ENCODE measurements at places on chromosomes 7 and 10. TPM values are rescaled to one million over a fixed set of nuclear protein-coding genes. Genes with fewer than 3 reads are reported as not detected.
A peak's percentile ranks its signal among the peaks of the same experiment; 100 is the strongest.

GRCh38 chr7:36677769-36678437 lies 46.4 kb downstream of the AOAH start:
- no peak overlapping the region for H3K4me3 ChIP-seq
- DNase-seq, result no peak
- H3K4me1 ChIP-seq, result no peaks in the 10 kb centered on the region

GRCh38 chr10:72274730-72275350 lies 1.1 kb downstream of the DDIT4 start:
- H3K36me3 ChIP-seq, result no peaks in the 10 kb centered on the region
- H3K4me3 ChIP-seq, result peak overlapping the region; percentile 88
- peak; percentile 85 for DNase-seq
- H3K4me1 ChIP-seq, result peaks cover 45% of the 10 kb centered on the region
- H3K27me3 ChIP-seq, result no peaks in the 10 kb centered on the region

GRCh38 chr10:111057006-111057405 lies 19.8 kb upstream of the ADRA2A start:
- DNase-seq, result no peak
- no peaks in the 10 kb centered on the region for H3K27me3 ChIP-seq

GRCh38 chr7:72053292-72053691 lies 358.8 kb downstream of the CALN1 start:
- H3K27ac ChIP-seq, result no peak overlapping the region
- H3K27me3 ChIP-seq, result no peaks in the 10 kb centered on the region
- no peak overlapping the region for H3K4me3 ChIP-seq
- no peaks in the 10 kb centered on the region for H3K36me3 ChIP-seq

GRCh38 chr10:21989453-21990154 lies 13.9 kb downstream of the DNAJC1 start:
- H3K36me3 ChIP-seq, result no peaks in the 10 kb centered on the region
- peaks cover 10% of the 10 kb centered on the region for H3K4me1 ChIP-seq
- peak; percentile 39 for DNase-seq
- no peak overlapping the region for H3K27ac ChIP-seq
- H3K27me3 ChIP-seq, result no peaks in the 10 kb centered on the region

Gene PAX4
- total RNA-seq, result not detected

DNA sequence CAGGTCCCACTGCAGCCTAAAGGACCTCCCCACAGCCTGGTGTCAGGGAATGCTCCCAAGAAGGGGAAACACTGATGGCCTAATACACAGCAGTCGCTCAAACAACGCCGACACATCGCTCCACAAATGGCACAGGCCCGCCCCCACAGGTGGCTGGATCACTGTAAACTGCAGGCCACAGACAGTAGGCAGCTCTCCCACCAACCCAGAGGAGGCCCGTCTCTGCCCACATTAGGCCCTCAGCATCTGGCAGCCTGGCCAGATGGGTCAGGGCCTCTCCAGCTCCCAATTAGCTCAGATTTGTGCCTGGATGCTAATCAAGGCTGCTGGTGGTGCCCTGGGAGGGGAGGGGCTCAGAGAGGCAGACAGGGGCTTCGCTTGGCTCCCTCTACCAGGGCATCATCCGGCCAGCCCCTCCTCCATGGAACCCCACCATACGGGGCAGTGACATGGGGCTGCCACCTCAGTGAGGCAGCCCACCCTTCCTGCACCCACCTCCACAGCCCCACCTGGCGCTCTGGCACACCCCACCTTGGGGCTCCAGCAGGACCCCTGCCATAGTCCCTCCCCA lies 42.7 kb downstream of the CAMK2B start:
- H3K4me1 ChIP-seq, result no peaks in the 10 kb centered on the region
- H3K27ac ChIP-seq, result no peak overlapping the region
- H3K27me3 ChIP-seq, result no peaks in the 10 kb centered on the region
- H3K36me3 ChIP-seq, result no peaks in the 10 kb centered on the region
- DNase-seq, result peak; percentile 3

DNA sequence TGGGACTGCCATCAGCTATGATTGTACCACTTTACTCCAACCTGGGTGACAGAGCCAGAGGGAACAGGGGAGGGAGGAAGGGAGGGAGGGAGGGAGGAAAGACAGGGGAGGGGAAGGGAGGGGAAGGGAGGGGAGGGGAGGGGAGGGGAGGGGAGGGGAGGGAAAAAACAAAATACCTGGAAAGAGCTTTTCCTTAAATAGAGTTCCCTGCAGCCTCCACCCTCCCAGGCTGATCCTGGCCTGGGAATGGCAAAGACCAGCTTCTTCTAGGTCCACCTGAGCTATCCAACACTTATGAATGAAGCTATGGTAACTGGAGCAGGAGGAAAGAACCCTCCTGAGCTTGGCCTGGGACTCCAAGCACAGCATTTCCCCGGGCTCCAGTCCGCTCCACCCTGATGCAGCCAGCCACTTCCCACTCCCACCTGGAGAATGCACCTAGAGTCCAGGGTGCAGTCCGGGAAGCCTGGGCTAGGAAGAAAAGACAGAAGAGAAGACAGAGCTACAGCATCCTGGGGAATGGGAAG lies 66.1 kb downstream of the GRID1 start:
- H3K27ac ChIP-seq, result no peak overlapping the region
- H3K4me3 ChIP-seq, result no peak overlapping the region
- no peak for DNase-seq
- H3K36me3 ChIP-seq, result no peaks in the 10 kb centered on the region

DNA sequence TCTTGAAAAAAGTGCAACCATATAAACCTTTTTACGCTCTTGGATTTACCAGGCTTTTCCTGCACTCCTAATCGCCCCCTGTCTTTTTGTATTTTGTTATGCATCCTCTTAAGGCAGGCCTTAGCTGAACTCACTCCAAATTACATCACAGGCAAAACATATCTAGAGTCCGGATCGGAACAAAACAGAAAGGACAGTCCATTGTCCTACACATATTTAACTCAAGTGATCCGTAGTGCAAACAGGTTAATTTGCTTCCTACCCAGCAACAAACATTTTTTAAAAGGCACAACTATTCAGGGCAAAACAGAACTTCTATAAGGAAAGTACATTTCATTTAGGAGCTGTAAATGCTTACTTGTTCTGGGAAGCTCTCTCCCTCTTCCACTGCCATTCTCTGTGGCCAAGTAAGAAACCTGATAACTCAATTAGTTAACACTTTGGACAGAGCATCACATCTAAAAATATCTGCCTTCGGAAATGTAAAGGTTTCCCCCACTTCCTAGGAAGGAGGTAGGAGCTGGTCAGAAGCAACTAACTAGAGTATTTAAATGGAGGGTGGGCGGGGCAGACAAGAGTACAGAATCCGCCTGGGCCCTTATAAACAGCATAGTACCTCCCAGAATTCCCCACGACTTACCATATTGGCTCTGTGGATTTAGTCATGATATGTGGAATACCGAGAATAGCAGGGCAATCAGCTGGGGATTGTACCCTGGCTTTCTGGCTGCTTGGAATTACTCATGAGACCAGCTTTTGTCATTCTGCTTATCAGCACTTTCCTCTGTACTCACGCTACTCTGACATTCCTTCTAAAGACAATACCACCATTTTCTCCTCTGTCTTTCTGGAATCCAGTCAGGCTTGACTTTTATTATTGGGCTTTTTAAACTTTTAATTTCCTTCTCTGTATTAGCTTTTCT lies 89.5 kb downstream of the ANK3 start:
- no peaks in the 10 kb centered on the region for H3K4me1 ChIP-seq
- DNase-seq, result no peak
- no peak overlapping the region for H3K4me3 ChIP-seq
- H3K27ac ChIP-seq, result no peak overlapping the region

Gene LRRC17
- not detected for total RNA-seq

DNA sequence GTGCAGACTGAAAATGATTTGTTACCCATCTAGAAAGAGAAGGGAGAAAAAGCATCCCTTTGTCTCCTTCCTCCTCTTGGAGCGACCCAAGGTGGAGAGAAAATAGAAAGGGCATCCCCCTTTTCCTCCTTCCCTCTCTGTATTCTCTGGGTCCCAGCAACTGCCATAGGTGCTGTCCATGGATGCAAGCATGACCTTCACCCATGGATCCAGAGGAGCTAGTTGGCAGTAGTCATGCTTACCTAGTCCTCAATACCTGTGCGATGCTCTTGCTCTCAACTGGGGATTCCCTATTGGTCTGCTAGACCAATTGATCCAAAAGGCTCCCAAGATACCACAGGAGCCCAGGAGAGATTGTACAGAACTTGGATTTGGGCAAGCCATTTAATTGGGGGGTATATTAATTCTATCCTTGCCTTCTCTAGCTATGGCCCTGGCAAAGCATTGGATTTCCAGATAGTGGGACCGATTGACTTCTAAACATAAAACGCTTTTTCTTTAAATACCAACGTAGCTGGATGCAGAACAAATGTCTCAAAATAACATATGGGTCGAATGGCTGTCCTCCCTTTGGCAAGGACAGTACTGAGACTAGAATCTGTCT lies 547.8 kb upstream of the IGFBP3 start:
- H3K27ac ChIP-seq, result no peak overlapping the region
- no peaks in the 10 kb centered on the region for H3K27me3 ChIP-seq
- H3K4me3 ChIP-seq, result no peak overlapping the region
- H3K36me3 ChIP-seq, result no peaks in the 10 kb centered on the region
- no peaks in the 10 kb centered on the region for H3K4me1 ChIP-seq

Gene TDRD1
- not detected for total RNA-seq

DNA sequence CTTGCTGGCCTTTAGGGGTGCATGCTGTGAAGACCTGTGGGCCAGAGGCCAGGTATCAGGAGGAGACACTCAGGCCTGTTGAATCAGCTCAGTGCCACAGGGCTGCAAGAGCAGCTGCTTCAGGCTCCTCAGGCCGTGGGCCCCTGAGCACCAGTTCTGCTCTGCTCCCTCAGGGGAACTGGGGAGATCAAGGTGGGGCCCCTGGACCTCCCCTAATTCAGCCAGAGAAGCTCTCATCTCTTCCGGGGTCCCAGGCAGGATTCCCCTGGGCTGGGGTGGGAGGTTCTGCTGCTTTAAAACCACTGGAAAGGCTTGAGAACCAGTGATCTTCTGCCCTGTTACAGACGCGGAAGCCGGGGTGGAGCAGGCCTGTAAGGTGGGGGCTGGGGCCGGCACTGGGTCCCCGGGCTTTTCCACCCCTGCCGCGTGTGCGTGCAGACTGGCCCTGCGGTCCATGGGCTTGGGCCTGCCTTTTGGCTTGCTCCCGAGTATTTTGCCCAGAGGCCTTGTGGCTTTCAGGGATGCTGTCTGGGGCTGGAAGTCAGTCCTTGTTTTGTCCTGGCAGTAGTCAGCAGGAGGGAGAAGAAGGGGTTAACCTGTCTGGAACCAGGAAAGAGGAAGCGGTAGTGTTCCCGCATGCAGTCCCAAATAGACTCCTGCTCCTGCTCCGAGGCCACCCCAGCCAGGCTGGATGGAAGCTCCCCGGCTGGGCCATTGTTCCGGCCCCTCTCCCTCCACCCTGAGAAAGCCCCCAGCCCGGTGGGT lies 74.3 kb downstream of the LHPP start:
- DNase-seq, result no peak
- H3K36me3 ChIP-seq, result no peaks in the 10 kb centered on the region
- no peak overlapping the region for H3K27ac ChIP-seq
- peaks cover 5% of the 10 kb centered on the region for H3K4me1 ChIP-seq
- no peaks in the 10 kb centered on the region for H3K27me3 ChIP-seq
- no peak overlapping the region for H3K4me3 ChIP-seq

DNA sequence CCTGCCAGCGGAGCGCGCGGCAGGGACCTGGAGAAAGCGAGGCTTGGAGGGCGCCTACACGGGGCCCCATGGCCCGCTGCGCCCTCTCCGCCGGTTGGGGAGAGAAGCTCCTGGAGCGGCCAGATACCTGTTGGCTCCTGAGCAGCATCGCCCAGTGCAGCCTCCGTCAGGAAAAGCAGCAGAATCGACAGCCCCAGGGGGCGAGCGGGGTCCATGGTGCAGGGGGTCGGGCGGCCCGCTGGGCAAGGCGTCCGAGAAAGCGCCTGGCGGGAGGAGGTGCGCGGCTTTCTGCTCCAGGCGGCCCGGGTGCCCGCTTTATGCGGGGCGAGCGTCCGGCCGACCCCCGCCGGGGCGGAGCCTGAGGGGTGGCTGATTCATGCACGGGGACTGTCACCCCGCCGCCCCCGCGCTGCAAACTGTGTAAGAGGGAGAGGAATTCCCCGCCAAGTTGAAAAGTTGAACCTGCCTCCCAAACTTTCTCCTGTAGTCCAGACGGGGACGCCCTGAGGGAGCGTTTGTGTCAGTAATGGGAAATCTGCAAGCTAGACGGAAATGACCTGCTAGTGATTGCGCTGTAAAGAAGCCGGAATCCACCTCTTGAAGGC lies at the start of gene TFPI2:
Gene TFPI2 (minus strand): TSS at position 290 of the 605 bp plus-strand sequence. CDS start 75 bp downstream, at position 215.
- peak; percentile 14 for DNase-seq
- H3K36me3 ChIP-seq, result no peaks in the 10 kb centered on the region
- H3K27ac ChIP-seq, result peak within 1 kb of the TSS; percentile 40
- H3K27me3 ChIP-seq, result peaks cover 27% of the 10 kb centered on the region
- H3K4me3 ChIP-seq, result peak within 1 kb of the TSS; percentile 14

DNA sequence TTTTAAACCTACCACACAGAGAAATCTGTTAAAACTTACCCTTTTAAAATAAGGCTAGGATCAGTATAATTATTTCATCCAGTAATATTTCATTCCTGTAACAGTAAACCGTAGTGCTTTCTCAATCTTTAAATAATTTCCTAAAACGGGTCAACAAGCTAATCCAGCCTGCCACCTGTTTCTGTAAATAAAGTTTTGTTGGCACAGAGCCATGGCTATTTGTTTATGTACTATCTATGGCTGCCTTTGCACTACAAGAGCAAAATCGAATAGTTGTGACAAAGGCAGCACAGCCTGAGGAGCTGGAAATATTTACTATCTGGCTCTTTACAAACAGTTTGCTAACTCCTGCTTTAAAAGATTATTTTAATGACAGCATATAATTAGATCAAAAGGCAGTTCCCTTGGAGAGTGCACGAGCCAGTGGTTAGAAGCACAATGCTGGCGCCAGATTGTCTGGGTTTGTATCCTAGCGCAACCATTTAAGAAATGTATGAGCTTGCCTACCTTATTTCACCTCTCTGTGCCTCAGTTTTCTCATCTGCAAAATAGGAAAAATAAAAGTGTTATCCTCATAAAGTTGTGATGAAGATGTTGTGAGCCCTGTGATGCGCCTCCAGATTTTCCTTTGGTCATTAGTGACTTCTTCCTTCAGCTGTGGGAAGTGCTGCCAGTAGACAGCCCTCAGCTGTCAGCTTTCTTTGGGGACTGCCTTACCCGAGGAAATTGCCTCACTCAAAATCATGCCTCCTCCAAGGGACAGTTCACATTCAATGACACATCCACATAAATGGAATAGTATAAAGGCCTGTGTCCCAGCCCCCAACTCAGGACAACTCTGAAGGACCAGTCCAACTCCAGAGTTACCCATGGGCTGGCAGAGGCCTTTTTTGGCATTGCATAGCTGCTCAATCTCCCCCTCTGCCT lies 11.8 kb upstream of the MIOS start:
- no peak for DNase-seq
- H3K27ac ChIP-seq, result no peak overlapping the region
- no peaks in the 10 kb centered on the region for H3K4me1 ChIP-seq
- H3K27me3 ChIP-seq, result no peaks in the 10 kb centered on the region
- no peak overlapping the region for H3K4me3 ChIP-seq

Gene OR6V1
- total RNA-seq, result not detected

DNA sequence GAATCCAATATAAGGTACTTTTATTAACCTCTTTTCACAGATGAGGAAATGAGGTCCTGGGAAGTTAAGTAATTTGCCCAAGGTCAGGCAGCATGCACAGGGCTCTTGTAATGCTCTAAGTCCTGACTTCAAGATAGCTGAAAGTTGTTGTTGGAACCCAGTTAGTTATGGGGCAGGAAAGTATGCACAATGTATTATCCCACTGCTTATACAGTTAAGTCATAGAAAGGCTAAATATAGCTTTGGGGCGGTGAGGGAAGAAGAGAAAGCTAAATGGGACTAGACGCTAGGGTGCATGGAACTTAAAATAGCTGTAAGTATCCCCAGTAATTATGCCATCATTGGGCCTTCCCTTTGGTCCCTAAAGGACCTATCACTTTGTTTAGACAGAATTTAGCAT lies 9.2 kb downstream of the GLCCI1 start:
- no peak overlapping the region for H3K27ac ChIP-seq
- no peak overlapping the region for H3K4me3 ChIP-seq
- H3K27me3 ChIP-seq, result no peaks in the 10 kb centered on the region
- no peaks in the 10 kb centered on the region for H3K4me1 ChIP-seq
- H3K36me3 ChIP-seq, result no peaks in the 10 kb centered on the region

Measured in transverse colon (tissue), 4 donors.